ENCODE measurements at places on chromosomes 3 and 15. TPM values are rescaled to one million over a fixed set of nuclear protein-coding genes. Genes with fewer than 3 reads are reported as not detected.

DNA sequence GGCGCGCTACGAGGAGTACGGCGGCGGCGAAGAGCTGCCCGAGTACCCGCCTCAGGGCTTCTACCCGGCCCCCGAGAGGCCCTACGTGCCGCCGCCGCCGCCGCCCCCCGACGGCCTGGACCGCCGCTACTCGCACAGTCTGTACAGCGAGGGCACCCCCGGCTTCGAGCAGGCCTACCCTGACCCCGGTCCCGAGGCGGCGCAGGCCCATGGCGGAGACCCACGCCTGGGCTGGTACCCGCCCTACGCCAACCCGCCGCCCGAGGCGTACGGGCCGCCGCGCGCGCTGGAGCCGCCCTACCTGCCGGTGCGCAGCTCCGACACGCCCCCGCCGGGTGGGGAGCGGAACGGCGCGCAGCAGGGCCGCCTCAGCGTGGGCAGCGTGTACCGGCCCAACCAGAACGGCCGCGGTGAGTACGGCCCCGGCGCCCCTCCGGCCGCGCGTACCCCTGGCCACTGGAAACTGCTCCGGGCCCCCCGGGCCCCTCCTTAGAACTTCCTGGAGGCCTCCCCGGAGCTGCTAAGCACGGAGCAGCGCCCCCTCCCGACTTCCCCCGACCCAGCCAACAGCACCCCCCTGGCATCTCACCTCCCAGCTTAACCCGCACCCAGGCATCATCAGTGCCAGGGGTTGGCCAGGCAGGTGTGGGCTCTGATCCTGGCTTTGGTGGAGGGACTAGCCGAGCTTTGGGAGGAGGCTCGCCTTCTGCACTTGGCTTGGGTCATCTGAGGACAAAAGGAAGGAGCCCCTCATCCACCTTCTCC lies 1.4 kb downstream of the LOXL1 start:
- peak; percentile 54 for DNase-seq

DNA sequence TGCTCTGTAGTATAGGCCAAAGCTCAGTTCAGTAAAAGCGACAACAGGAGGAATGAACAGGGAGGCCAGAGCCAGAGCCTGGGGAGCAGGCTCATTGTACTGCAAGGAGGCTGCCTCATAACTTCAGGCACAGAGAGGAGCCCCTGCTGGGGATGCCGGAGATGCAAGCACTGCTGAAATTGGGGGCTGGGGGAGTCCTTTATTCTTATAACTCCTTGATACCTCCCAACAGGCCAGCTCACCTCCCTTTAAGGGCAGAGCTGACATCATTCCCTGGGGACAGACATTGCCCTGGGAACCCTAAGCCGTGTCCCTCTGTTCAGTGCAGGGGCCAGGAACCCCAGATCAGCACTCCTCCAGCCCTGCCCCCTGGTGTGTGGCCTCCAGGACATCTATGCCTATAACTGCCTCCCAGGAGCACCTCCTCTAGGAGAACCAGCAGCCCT lies 83.8 kb upstream of the MRPS22 start:
- DNase-seq, result no peak

The SORD gene
- 67.6 TPM for total RNA-seq

- DNase-seq, result peak; percentile 7
These were observed 43.8 kb upstream of the B3GALNT1 start for GRCh38 chr3:161148832-161149475.

GRCh38 chr3:126300761-126301481 lies 56.3 kb downstream of the KLF15 start:
- DNase-seq, result no peak

The GOLGA8O gene
- 0.51 TPM for total RNA-seq

GRCh38 chr3:126900859-126901540 lies 81.9 kb upstream of the PLXNA1 start:
- peak; percentile 94 for DNase-seq

The C3orf70 gene
- total RNA-seq, result 0.06 TPM

The CLDN18 gene
- total RNA-seq, result not detected

The REC114 gene
- total RNA-seq, result not detected

DNA sequence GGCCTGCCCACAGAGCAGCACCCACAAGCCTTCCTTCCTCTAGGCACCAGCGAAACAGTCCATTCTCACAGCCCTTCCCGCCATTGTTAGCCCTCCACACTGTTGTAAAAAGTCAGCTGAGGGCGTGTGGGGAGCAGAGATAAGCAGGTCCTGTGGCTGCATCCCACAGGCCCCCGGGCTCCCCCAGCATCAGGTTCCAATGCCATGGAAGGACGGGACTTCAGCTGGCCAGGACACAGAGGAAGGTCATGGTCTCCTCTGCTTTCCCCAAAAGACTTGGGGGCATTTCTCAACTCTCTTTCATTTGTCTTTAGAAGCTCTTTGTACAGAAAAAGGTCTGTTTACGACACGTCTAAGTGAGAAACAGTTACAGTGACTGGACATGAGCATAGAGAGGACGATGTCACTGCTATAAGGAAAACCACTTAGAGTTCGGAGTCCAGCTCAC lies 85.2 kb upstream of the HERC1 start:
- DNase-seq, result no peak

- DNase-seq, result peak; percentile 29
These were observed 153.2 kb downstream of the WNT5A start for GRCh38 chr3:55333923-55334322.

DNA sequence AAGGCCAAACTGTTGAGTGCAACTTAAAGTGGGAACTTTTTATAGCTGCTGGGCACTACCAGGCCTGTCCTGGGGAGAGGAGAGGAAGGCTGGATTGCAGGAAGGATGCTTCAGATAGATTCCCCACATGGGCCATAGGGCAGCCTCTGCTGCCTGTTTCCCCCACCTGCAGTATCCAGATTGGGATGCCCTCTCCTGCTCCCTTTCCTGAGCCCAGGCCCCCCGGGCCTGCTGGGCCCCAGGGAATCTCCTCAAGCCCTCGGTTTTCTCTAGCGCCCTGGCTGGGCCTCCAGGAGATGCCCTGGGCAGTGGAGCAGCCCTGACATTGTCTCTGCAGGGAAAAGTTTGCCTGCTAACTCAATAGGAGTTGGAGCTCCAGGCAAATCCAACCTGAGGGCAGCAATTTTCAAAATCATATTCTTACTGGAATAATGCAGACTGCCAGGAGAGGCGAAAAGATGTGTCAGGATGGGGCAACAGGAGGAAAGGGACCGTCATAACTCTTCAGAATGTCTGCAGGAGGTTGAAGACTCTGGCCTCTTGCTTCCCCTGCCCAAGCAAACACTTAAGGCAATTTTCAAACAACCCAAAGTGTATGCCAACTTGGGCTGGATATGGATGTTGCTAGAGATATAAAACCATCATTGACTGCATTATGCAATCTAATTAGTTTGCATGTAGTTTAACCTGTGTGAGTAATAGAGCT lies 4.4 kb downstream of the NR2F2 start:
- DNase-seq, result no peak

GRCh38 chr3:12287727-12288181 lies 1.1 kb upstream of the PPARG start:
- DNase-seq, result peak; percentile 37

The CYP19A1 gene
- total RNA-seq, result 2.6 TPM

The ZSCAN2 gene
- total RNA-seq, result 10.3 TPM

The GOLGA8J gene
- not detected for total RNA-seq

- DNase-seq, result peak; percentile 36
These were observed 78.4 kb upstream of the RAD18 start for GRCh38 chr3:9041626-9042025.

- DNase-seq, result peak; percentile 65
These were observed 177.2 kb upstream of the THBS1 start for GRCh38 chr15:39403640-39404117.

The EXD1 gene
- not detected for total RNA-seq

- no peak for DNase-seq
These were observed 14.3 kb upstream of the HPS3 start for GRCh38 chr3:149115114-149115513.

- DNase-seq, result peak; percentile 37
These were observed 8.2 kb upstream of the VGLL4 start for GRCh38 chr3:11651900-11652299.

The RETNLB gene
- not detected for total RNA-seq

The CGNL1 gene
- total RNA-seq, result 2.2 TPM

DNA sequence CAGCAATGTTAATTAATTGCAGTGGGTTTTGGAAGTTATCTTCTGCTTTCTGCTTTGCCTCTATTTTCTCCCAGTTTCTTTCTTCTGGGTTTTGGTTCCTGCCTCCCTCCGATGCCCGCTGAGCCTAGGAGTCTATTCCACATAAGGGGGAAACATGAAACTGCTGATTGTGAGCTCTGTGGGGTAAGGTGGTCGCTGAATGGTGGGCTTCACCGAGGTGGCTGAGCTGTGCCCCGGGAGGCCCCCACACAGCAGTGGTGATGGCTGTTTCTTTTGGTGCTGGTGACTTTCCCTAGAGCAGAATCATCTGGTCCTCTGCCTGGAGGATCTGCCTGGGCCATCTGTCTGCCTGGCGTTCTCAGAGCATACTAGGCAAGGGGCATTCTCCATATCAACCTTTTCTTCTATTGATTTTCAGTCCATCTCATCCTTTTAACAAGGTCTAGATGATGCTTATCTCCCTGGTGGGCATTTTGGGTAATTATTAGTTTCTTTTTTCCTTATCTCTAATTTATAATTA lies 68.8 kb upstream of the ATP2B2 start:
- DNase-seq, result no peak

DNA sequence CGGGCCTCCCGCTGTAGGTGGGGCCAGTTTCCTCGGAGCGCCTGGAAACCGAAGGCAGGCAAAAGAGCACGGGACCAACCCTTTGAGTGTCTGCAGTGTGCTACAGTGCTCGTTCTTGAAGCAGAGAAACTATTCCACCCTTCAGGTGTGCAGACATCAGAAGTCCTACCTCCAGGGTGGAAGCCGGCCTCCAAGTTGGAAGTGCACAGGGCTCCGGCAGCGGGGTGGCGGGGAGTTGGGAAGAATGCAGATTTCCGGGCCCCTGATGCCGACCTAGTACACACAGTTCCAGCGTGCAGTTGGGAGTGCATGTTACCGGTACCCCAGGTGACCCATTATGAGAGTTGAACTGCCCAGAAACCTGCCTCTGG lies 3.0 kb downstream of the KLF13 start:
- no peak for DNase-seq
